ENCODE measurements at places on chromosomes 16 and 17.

- peak; percentile 69 for DNase-seq
These were observed 64.9 kb downstream of the IRF8 start for GRCh38 chr16:85963753-85964285.

DNA sequence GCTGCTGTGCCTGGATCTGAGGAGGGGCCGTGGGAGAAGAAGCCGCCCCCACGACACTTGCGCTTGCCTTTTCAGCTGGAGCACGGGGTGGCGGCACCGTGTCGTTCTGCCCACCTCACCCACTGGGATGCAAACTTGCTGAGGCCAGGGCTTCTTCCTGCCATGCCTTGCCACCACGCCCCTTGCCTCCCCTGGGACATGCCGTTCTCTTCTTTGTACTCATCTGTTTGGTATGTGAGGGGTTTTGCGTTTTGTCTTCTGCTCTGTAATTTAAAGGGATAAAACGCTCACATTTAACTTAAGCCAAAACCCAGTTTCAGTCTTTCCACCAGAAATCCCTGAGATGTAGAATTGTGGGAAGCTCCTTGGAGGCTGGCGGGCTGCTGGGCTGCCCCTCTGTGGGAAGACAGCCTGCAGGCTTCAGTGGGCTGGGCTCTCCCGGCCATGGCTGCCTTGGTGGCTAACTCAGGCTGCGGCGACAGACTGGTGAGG lies 180.2 kb downstream of the RPTOR start:
- no peak for DNase-seq

- no peak for DNase-seq
These were observed 78.9 kb downstream of the DNAH3 start for GRCh38 chr16:21071741-21072140.

DNA sequence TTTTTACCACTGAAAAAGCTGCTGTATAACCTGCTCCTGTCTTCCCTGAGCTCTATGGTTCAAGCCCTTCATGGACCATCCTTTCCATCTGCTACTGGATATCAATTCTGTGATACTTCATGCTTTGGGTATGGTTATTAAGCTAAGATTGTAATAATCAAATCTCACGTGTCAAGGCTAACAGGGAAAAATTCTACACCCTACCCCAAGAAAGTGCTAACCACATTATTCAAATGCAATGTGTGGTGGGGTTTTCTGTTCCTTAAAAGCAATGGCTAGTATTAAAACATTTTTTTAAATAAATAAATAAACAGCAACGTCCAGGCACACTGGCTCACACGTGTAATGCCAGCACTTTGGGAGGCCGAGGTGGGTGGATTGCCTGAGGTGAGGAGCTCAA lies 65.9 kb downstream of the SPAG9 start:
- DNase-seq: no peak

GRCh38 chr17:4747847-4748246 lies 8.1 kb upstream of the CXCL16 start:
- no peak for DNase-seq

DNA sequence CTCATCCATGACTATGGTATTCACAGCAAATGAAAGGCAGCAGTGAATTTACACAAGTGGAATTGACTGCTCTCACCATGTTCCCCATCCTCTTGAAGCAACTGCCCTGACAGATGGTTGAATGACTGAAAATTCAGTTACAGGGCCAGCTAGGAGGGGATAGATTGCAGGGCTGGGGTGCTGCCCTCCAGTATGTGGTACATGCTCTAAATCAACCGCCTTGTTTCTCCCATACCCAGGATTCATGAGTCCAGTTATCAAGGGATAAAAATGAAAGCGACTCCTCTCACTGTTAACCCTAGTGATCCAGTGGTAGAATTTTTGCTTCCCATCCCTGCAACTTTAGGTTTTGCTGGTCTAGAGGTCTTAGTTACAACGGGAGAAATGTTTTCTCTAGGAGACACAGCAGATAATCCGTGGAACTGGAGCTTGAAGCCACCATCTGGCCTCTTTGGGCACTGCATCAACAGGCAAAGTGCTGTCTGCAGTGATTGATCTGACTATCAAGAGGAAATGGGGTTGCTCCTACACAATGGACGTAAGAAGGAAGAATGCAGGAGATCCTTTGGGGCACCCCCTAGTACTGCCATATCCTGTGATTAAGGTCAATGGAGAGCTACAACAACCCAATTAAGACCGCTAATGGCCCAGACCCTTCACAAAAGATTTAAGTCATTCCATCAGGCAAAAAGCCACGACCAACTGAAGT lies 32.0 kb downstream of the SCPEP1 start:
- DNase-seq: peak; percentile 30

DNA sequence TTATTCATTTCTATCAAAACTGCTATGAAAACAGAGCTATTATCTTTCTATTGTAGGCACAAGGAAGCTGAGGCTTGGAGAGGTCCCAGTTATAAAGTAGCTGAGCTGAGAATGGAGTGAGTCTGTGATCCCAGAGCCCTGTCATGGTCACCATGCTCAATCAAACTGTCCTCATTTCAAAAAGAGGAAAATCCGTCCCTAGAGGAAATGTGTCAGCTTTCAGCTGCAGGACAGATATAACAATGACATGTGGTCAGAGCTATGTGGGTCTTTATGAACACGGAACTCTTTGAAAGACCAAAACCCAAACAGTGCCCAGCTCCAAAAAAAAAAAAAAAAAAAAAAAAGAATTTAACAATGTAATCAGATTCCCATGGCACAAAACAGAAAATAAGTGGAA lies 266.1 kb downstream of the XYLT1 start:
- DNase-seq: no peak

- DNase-seq: no peak
These were observed 3.4 kb upstream of the MTSS2 start for GRCh38 chr16:70689035-70689969.

- no peak for DNase-seq
These were observed 19.4 kb downstream of the SLC47A1 start for GRCh38 chr17:19553036-19553435.

- no peak for DNase-seq
These were observed 30.4 kb upstream of the DHX8 start for GRCh38 chr17:43453331-43453812.

DNA sequence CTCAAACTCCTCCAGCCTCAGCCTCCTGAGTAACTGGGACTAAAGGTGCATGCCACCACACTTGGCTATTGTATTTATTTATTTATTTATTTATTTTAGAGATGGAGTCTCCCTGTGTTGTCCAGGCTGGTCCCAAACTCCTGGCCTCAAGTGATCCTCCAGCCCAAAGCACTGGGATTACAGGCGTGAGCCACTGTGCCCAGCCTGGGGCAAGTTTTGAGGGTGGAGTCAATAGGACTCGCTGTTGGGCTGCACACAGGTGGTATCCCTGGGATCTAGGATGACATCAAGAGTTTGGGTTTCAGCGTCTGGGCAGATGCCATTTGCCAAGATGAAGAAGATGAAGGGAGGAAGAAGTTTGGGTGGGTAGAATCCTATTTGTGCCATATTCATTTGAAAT lies 213.9 kb downstream of the GSG1L start:
- no peak for DNase-seq

GRCh38 chr17:55433029-55433628 lies 11.5 kb upstream of the MMD start:
- DNase-seq: no peak

- peak; percentile 3 for DNase-seq
These were observed 199.1 kb downstream of the KATNIP start for GRCh38 chr16:27748868-27749546.

DNA sequence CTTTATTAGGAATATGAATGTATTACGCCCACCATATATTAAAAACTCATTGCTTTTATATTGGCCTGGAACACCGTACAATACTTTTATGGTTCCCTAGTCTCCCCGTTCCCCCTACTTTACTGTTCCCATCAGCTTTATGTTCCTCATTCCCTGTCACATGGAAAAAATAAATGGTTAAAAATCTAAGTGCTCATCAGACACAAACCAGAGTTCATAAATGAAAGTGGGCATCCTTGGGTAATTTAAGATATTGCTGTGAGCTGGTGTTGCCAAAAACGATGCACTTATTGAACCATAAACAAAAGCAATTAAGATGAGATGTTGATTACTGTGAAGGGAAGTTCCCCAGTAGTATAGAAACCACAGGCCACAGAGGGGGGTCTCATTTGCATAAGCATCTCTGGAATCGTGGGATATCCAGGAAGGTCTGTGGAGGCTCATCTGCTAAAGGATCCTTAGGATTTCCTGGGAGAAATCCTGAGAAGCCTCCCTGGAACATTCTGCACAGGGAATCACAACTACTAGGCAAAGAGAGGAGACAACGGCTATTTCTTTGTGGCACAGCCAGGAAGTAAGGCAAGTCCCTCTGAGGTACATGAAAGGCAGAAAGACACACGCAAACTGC lies 591.4 kb upstream of the CDH11 start:
- no peak for DNase-seq

- no peak for DNase-seq
These were observed 111.4 kb upstream of the SIAH1 start for GRCh38 chr16:48496571-48497095.

- no peak for DNase-seq
These were observed 13.4 kb upstream of the KCNG4 start for GRCh38 chr16:84253173-84253572.

DNA sequence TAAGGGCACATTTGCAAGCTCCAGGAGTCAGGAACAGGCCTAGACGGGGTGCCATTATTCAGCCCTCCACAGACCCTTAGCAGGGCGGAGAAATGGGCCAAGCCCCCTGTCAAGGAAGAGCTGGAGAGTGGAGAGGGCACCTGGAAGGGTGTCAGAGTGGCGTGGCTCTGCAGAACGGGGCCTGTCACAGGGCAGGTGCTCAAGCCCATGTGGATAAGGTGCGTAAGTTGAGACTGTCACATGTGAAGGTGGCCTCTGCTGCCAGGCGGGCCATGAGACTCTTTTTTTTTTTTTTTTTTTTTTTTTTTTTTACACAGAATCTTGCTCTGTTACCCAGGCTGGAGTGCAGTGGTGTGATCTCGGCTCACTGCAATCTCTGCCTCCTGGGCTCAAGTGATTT lies 12.0 kb upstream of the CRISPLD2 start:
- no peak for DNase-seq

GRCh38 chr16:81715358-81716196 lies 63.5 kb upstream of the PLCG2 start:
- no peak for DNase-seq

- DNase-seq: no peak
These were observed 17.9 kb downstream of the CA7 start for GRCh38 chr16:66862023-66862520.

GRCh38 chr16:72677662-72678447 lies 370.1 kb downstream of the ZFHX3 start:
- DNase-seq: no peak

DNA sequence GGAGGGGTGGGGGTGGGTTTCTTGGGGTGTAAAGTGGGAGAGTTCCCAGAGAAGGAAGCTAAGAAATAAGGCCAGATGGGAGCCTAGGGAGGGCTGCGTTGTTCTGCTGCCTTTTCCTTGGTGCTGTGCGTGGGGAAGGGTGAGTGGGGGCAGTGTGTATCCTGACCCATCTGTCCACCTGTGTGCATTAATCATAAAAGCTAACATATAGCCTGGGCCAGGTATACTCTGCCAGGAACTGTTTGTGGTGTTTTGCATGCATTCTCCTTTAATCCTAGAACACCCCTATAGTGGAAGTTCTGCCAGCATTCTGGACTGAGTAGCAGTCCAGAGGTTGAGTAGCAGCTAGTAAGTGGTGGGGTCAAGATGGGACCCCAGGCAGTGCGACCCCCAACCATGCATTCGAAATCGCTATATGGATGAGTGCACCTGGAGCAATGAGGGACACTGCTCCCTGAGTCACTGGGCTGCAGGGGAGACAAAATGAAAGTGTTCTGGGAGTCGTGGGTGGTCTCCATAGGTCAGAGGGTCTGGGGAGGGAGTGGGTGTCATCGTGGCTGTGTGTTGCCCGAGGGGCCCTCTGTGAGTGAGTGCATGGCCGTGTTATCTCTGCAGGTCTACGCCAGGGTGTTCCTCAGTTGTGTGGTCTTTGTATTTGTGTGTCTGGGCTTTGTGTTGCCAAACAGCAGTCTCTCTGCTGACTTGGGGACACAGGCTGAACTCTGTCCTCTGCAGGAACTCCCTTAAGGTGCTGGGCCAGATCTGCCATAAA lies 1.3 kb downstream of the ERBB2 start:
- DNase-seq: no peak

DNA sequence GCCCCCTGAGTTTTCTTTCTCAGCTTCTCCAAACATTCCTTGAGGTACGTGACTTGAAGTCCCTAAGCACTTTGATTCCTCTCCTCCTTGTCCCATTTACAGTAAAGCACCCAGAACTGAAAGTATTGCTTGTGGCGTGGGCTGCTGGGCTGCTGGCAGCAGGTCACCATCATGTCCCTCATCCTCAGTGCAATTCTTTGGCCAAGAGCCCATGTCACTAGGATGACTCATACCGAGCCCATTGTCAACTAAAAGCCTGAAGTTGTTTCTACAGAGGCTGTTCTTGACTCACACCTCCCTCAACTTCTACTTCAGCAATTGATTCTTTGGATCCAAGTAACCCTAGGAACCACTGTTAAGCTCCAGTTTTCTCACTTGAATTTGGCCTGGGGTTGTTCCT lies 54.3 kb downstream of the KPNA2 start:
- no peak for DNase-seq

DNA sequence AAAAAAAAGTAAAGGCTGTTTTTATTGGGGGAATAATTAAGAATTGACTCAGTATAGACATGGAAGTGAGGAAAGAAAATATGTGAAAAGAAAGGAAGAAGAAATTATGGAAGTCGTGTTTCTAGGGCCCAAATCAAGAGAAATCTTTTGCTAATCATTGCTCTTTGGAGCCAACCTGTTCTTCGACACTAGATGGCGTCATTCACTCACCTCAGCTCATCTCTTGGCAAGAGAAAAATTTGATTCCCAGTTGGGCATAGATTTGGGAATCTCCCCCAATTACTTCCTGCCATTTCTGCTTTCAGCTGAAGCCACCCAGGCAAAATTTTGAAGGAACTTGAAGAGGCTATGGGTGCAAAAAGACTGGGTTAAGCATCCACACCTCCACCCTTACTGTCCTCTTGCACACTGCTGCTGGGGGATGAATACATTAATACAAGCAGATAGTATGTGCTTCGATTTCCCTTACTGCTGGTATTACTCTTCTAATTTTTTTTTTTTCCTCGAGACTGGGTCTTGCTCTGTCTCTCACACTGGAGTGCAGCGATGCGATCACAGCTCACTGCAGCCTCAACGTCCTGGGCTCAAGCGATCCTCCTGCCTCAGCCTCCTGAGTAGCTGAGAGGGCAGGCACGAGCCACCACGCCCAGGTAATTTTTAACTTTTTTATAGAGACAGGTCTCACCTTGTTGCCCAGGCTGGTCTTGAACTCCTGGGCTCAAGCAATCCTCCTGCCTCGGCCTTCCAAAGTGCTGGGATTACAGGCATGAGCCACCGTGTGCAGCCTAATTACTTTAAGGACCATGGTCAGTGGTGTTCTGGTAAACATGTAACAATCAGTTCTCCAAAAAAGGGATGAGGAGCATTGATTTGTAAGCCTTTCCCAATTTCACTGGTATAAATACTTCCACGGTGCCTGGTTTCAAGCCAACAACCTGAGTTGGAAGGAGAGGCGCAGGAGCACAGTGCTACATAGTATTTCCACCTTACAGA lies 13.5 kb downstream of the PSMD7 start:
- peak; percentile 12 for DNase-seq

GRCh38 chr17:76046064-76046463 lies 19.0 kb upstream of the EVPL start:
- DNase-seq: no peak

All from NCI-H1105 (cell line).